Neural crest cell (in vitro differentiated cells): ENCODE measurements at places on chromosomes 3 and 15. TPM values are rescaled to one million over a fixed set of nuclear protein-coding genes. Genes with fewer than 3 reads are reported as not detected.

DNA sequence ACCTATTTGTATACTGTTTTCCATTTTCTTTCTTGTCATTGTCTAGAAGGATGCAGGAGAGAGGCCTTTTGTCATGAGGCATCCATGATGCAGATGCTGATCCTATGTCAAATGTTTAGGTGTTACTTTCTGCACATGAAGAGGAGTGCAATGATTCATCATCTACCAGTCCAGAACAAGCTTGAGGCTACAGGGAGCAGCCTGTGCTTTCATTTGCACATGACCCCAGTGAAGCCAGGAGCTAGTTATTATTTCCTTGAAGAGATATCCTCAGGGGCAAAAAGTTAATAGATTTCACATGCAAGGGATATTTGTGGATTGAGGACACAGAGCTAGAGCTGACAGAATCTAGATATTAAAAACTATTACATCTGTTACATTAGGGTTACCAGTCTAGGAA is 204.4 kb upstream of the TGFBR2 start:
- no peaks in the 10 kb centered on the region for H3K36me3 ChIP-seq
- no peaks in the 10 kb centered on the region for H3K27me3 ChIP-seq
- peaks cover 3% of the 10 kb centered on the region for H3K4me1 ChIP-seq
- no peak overlapping the region for H3K4me3 ChIP-seq
- H3K27ac ChIP-seq: no peak overlapping the region

GRCh38 chr3:24198728-24199127 is 253.6 kb downstream of the NR1D2 start:
- H3K36me3 ChIP-seq: peaks cover 2% of the 10 kb centered on the region
- H3K27ac ChIP-seq: no peak overlapping the region
- DNase-seq: no peak
- H3K4me3 ChIP-seq: no peak overlapping the region

DNA sequence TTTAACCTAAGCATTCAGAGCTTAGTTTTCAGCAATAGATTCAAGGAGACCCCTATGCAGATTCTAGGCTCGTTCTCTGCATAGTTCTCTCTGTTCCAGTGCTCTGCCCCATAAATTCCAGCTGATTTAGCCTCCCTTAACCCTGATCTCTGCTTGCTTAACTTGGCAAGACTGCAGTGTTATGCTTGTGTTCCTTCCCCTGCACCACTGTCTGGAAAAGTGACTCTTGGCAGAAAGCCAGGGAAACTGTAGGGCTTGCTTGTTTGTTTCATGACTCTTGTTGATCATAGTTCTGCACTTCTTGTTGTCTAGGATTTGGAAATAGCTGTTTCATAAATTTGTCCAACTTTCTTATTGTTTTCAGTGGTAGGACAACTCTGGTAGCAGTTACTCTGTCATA is 40.1 kb downstream of the ANAPC13 start:
- H3K36me3 ChIP-seq: no peaks in the 10 kb centered on the region
- DNase-seq: no peak
- H3K27me3 ChIP-seq: no peaks in the 10 kb centered on the region
- H3K27ac ChIP-seq: no peak overlapping the region
- no peaks in the 10 kb centered on the region for H3K4me1 ChIP-seq
- H3K4me3 ChIP-seq: no peak overlapping the region

DNA sequence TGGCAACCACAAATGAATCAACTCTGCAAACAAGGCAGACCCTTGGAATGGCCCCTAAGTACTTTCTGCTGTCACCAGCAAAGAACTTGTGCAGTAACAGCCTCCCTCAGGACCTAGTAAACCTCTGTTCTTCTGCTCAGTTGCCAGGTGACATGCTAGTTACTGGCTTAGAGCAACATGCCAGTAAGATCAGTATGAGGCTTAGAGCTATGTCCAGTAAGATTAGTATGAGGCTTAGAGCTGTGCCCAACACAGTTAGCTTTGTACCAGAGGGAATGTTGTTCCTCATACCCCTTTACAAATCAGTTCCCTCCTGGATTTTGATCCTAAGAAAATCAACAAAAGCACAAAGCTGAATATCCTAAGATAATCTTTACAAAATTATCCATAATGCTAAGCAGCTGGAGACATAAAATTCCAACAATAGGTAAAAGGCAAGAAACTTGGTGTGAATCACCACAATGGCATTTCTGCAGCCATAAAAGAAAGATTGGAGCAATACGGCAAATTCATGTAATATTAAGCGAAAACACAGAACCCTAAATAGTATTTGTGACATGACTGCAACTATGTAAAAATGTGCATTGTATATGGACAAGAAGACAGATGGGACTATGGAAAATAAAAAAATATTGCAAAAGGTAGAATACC is 107.3 kb upstream of the LPP start:
- peaks cover 2% of the 10 kb centered on the region for H3K4me1 ChIP-seq
- DNase-seq: no peak
- H3K27ac ChIP-seq: no peak overlapping the region
- no peaks in the 10 kb centered on the region for H3K27me3 ChIP-seq

DNA sequence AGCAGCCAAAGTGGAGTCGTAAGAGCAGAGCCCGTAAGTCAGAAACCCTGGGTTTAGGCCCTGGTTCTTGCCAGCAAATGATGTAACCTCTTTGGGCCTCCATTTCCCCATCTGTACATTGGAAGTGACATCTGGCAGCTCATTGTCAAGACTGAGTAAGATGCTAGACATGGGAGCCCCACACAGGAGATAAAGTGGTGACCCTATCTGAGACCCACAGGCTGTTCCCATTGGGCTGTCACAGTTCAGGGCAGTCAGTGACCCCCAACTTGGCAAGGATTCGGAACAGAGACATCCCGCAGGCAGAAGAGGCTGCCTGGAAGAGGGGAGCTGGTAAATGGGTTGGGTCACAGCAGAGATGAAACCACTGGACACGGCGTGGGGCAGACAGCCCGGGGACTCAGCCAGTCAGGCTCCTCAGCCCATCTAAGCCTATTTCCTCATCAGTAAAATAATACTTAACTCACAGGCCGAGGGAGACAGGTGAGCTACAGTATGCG is 1.8 kb downstream of the CLN6 start:
- peaks cover 11% of the 10 kb centered on the region for H3K36me3 ChIP-seq
- no peak overlapping the region for H3K27ac ChIP-seq
- peaks cover 56% of the 10 kb centered on the region for H3K4me1 ChIP-seq
- DNase-seq: no peak

DNA sequence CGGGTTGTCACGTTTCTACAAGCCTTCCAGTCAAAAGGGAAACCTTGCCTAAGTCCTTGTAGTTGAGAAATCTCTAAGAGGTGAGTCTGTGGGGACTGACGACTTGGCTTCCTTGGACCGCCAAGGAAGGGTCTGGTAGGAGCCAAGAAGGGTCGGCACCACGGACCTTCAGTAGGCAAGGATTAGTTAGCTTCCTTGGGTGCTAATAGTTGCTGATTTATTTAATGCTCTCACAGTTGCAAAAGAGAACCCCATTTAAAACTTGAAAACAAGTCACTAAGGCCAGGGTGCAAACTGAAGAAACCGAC is 361 bp upstream of the LCMT2 start:
- H3K36me3 ChIP-seq: peaks cover 17% of the 10 kb centered on the region
- peak overlapping the region; percentile 99 for H3K4me3 ChIP-seq

- DNase-seq: no peak
- H3K27me3 ChIP-seq: no peaks in the 10 kb centered on the region
- H3K4me1 ChIP-seq: peaks cover 3% of the 10 kb centered on the region
- peaks cover 7% of the 10 kb centered on the region for H3K36me3 ChIP-seq
- H3K27ac ChIP-seq: no peak overlapping the region
These were observed 38.9 kb upstream of the NECTIN3 start for GRCh38 chr3:111032677-111033076.

GRCh38 chr3:43259626-43260025 is 26.7 kb upstream of the SNRK start:
- no peak overlapping the region for H3K27ac ChIP-seq
- peaks cover 4% of the 10 kb centered on the region for H3K27me3 ChIP-seq
- no peak for DNase-seq
- H3K36me3 ChIP-seq: no peaks in the 10 kb centered on the region

- H3K27me3 ChIP-seq: no peaks in the 10 kb centered on the region
- H3K4me3 ChIP-seq: no peak overlapping the region
- H3K36me3 ChIP-seq: peaks cover 3% of the 10 kb centered on the region
- H3K27ac ChIP-seq: peak overlapping the region; percentile 64
- H3K4me1 ChIP-seq: no peaks in the 10 kb centered on the region
These were observed 70.9 kb downstream of the ARMC8 start for GRCh38 chr3:138257986-138258385.

GRCh38 chr3:31241533-31241932 is 291.2 kb upstream of the STT3B start:
- no peaks in the 10 kb centered on the region for H3K36me3 ChIP-seq
- H3K4me3 ChIP-seq: no peak overlapping the region
- no peak for DNase-seq
- peaks cover 13% of the 10 kb centered on the region for H3K4me1 ChIP-seq
- no peak overlapping the region for H3K27ac ChIP-seq
- H3K27me3 ChIP-seq: no peaks in the 10 kb centered on the region

GRCh38 chr3:73137736-73138403 is 76.4 kb downstream of the EBLN2 start:
- H3K27ac ChIP-seq: no peak overlapping the region
- no peaks in the 10 kb centered on the region for H3K27me3 ChIP-seq
- no peaks in the 10 kb centered on the region for H3K36me3 ChIP-seq
- peaks cover 10% of the 10 kb centered on the region for H3K4me1 ChIP-seq
- H3K4me3 ChIP-seq: no peak overlapping the region

GRCh38 chr15:96336108-96336595 is 5.7 kb downstream of the NR2F2 start:
- DNase-seq: no peak
- H3K36me3 ChIP-seq: peaks cover 78% of the 10 kb centered on the region
- H3K27me3 ChIP-seq: peaks cover 83% of the 10 kb centered on the region
- peak overlapping the region; percentile 96 for H3K4me3 ChIP-seq

GRCh38 chr3:182436547-182436946 is 356.8 kb upstream of the ATP11B start:
- H3K36me3 ChIP-seq: no peaks in the 10 kb centered on the region
- DNase-seq: no peak
- H3K27ac ChIP-seq: no peak overlapping the region
- no peaks in the 10 kb centered on the region for H3K4me1 ChIP-seq
- H3K4me3 ChIP-seq: no peak overlapping the region
- no peaks in the 10 kb centered on the region for H3K27me3 ChIP-seq

DNA sequence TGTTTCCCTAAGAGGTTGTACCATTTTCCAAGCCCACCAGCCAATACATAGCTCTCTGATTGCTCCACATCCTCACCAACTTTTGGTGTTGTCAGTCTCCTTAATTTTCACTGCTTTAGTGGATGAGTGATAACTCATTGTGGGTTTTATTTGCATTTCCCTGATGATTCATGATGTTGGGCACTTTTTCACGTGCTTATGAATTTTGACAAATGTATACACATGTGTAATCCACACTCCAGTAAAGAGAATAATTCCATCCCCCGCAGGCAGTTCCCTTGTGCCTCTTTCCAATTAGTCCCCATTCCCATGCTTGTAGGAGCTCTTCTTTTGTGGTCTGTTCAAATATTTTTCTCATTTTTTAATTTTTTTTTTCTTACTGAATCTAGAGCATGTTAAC is 52.4 kb downstream of the ANP32A start:
- no peak for DNase-seq
- H3K36me3 ChIP-seq: no peaks in the 10 kb centered on the region
- H3K27me3 ChIP-seq: peaks cover under 1% of the 10 kb centered on the region
- H3K27ac ChIP-seq: no peak overlapping the region
- H3K4me1 ChIP-seq: peaks cover 12% of the 10 kb centered on the region
- H3K4me3 ChIP-seq: no peak overlapping the region

DNA sequence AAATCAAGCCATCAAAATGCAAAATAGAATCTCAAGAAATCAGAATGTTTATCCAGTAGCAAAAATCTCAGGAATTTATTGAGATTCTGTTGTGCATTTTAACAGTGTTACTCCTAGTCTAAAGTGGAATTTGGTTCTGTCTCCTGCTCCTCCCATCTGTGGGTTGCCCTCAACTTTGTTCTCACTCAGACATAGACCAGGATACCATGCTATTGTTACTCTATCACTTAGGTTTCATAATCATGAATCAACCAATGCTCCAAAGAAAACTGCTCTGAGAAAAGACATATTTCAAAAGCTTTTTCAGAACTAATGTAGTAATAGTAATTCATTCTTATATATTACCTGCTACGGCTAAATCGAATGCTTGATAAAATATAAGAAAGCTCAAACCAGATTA is 274.7 kb downstream of the RBMS3 start:
- H3K27ac ChIP-seq: no peak overlapping the region
- peaks cover 4% of the 10 kb centered on the region for H3K36me3 ChIP-seq
- DNase-seq: no peak
- no peaks in the 10 kb centered on the region for H3K27me3 ChIP-seq
- H3K4me3 ChIP-seq: no peak overlapping the region

DNA sequence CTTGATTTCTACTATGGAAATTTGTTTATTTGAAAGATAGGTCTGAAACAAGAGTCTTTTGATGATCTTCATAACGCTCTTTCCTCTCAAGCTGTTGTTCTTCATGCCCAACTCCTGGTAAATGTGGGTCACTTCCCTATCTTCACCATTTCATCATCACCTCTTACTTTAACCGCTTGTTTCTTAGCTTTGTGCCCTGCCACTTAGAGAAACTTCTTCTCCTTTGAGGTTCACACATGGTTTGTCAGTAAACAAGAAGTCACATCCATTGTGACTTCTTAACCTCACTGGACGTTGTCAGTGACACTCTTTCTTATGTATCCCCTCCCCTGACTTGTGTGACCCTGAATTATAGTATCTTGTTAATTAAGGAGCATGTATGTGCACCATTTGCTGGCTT is 16.9 kb upstream of the P2RY13 start:
- H3K27me3 ChIP-seq: no peaks in the 10 kb centered on the region
- DNase-seq: no peak
- H3K4me1 ChIP-seq: peaks cover 4% of the 10 kb centered on the region
- H3K4me3 ChIP-seq: no peak overlapping the region
- no peaks in the 10 kb centered on the region for H3K36me3 ChIP-seq

DNA sequence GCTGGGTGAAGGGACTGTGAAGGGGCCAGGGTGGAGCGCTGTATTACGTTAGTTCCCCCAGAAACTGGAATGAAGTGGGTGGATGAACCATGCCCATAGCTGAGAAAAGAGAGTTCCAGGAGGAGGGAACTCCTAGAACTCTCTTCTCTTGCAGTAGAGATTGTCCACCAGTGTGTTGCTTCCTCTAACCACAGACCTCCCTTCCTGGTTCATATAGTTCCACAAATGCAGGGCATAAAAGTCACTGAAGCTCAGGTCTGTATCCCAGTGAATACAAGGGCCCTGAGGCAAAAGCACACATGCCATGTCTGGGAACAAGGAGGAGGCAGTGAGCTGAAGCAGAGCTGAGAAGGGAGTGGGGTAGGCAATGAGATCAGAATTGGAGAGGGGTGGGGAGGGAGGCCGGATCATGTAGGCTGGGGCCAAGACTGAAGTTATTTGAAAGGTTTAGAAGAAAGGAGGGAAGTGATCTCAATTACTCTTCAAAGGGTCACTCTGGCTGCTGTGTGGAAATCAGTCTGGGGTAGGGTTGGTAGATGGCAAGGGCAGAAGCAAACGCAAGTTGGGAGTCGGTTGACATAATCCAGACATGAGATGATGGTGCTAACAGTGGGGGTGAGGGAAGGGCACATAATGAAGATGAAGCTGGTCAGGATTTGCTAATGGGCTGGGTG is 6.5 kb downstream of the A4GNT start:
- H3K36me3 ChIP-seq: no peaks in the 10 kb centered on the region
- H3K4me3 ChIP-seq: no peak overlapping the region
- H3K4me1 ChIP-seq: peaks cover 9% of the 10 kb centered on the region
- H3K27me3 ChIP-seq: no peaks in the 10 kb centered on the region
- no peak overlapping the region for H3K27ac ChIP-seq

GRCh38 chr15:36964626-36965025 is 135.7 kb downstream of the MEIS2 start:
- H3K4me1 ChIP-seq: no peaks in the 10 kb centered on the region
- H3K36me3 ChIP-seq: no peaks in the 10 kb centered on the region
- H3K27me3 ChIP-seq: no peaks in the 10 kb centered on the region
- H3K4me3 ChIP-seq: no peak overlapping the region
- no peak for DNase-seq

Gene MORC1
- not detected in 2 replicates for total RNA-seq

Gene SUCNR1
- total RNA-seq: not detected in 2 replicates

Gene HCLS1
- 0.45 and 0.54 TPM in 2 replicates for total RNA-seq

Gene LYZL4
- total RNA-seq: not detected in 2 replicates

Gene CPNE4
- 16.1 and 18.1 TPM in 2 replicates for total RNA-seq

Gene ARNT2
- 57.1 and 58.3 TPM in 2 replicates for total RNA-seq
